Activated T-cell treated with anti-CD3 and anti-CD28 coated beads for 48 hours (primary cell): ENCODE measurements at places on chromosomes 5 and 9.

GRCh38 chr9:35933550-35934067, 24.3 kb downstream of the SPAAR start:
- no peak for DNase-seq

DNA sequence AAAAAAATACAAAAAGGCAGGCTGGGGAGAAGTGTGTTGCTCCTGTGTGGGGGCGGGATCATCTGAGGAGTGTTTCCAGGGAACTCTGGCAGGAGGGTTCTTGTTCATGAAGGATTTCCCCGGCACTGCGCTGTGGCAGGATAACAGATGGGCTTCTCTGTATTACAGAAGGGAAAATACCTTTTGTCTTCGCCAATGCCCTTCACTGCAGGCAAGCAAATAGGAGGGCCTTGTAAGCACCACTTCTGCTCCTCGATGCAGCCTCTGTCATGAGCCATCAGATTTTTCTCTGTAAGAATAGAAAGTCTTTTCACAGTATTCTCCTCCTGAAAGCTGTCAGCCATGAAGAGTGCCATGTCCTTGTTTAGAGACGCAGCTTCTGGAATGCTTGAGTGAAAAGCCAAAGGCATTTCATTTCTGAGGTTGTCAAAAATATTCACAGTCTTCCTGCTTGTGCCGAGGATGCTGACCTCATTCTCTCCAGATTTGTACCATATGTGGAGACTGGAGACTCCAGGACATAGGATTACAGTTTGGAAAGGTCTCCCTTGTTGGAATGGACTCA, 294.0 kb downstream of the YTHDC2 start:
- DNase-seq = no peak

- no peak for DNase-seq
Observed at GRCh38 chr5:35921930-35922329, 16.5 kb downstream of the CAPSL start.

DNA sequence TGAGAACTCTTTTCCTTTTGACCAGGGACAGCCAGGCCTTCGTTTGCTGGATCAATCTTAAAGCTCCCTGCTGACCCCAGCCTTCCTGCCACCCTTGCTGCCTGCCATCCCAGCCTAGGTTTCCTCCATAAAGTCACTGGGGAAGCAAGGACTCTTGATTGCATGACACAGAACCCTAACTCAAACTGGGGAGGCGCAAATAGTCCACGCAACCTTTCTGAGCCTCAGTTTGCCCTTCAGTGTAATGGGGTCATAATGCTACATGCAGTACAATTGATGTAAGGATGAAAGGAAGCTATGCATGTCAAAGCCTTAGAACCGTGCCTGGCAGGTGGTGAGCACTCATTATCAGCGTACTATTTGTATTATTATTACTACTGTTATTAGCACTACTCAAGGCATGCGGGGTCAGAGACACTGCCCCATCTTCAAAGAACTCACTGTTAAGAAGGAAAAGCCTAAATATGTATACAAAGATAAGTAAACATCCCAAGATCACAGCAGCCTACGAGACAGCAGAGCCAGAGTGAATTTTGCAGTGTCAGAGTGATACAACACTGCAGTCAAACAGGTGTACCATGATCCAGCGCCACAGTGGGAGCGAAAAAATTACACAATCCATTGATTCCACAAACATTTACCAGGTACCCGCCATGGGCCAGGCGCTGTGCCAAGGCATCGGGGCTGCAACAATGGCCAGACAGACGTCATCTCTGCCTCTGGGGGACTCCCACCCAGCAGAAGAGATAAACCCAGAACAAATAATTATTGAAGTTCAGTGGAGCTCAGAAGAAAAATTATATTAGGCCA, 16.9 kb upstream of the CPLX2 start:
- DNase-seq = no peak

DNA sequence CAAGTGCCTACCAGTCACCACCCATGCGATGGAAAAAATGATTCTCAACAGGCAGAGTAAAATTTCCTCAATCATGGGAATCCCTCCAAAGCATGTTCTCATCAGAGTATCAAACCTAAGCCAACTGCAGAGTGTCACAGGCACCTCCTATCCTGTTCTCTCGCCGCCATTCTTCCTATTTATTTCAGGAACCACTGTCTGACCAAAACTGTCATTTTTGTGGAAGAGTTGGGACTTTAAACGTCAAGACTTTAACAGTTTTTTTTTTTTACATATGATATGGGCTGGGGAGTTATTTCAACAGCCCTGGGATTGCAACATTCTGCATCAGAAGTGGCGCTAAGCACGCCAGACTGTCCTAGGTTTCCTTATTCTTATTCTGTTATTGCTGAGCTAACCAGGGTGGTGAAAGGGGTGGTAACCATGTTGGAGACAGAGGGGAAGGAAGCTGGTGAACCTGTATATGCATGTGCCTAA, 29.5 kb downstream of the PFDN1 start:
- DNase-seq = no peak

DNA sequence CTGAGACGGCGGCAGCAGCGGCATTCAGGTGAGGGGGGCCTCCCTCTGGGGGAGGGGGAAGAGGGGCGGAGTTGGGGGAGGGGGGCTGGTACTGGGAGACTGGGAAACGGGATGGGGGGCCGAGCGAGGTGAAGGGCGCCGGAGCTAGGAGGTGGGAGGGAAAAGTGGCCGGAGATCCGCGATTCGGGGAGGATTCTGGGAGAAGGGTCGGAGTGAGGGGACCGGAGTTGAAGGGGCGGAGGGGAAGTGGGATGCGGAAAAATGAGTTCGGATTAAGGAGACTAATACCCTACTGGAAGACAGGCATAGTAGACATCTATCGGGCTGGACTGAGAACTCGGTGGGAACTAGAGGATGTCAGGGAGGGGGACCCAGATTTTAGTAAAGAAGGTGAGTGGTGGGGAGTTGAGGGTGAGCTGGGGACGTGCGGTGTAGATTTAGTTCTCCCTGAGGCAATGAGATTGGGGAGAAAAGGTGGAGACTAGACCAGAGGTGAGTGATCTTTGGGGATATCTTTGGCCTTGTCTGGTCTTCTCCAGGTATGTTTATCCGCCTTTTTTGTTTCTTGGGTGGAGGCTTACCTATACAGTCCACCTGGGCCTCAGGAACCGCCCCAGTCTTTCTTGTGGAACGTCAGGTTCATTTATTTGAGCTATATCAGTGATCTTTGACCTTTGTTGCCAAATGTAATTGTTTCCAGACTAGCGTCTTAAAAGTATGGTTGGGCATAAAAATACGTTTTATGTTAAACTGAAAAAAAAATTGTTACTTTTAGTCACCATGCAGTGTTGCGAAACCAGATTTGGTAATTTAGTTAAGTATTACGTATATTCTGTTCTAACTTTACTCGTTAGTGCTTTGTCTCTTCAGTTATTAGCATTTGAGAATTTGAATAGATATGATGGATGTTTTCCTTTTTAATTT, 632 bp downstream of the UBAP1 start:
- no peak for DNase-seq
